ENCODE measurements at places on chromosomes 5 and 9. TPM values are rescaled to one million over a fixed set of nuclear protein-coding genes. Genes with fewer than 3 reads are reported as not detected.

DNA sequence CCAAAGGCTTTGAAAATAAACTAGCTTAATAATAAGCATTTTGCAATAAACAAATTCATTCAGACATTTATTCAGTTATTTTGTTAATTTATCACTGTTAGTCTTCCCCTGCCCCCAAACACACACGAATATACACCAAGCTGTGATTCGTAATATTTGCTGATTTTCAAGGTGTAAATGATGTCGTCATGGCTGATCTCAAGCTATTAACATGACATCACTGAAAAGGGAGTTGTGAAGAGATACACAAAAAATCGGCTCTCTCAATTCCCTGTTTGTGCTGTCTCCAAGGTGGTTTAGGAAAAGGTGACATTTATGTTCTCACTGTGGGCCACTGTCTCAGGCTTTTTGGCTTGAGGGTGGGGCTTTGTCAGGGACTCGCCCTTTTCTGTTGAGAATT, 413.3 kb downstream of the CDH9 start:
- H3K36me3 ChIP-seq = no peaks in the 10 kb centered on the region
- no peaks in the 10 kb centered on the region for H3K27me3 ChIP-seq
- no peak overlapping the region for H3K27ac ChIP-seq
- H3K4me1 ChIP-seq = no peaks in the 10 kb centered on the region
- no peak overlapping the region for H3K4me3 ChIP-seq
- no peak for DNase-seq

GRCh38 chr9:137031904-137032640, at the start of gene FUT7:
Gene FUT7, minus strand, starts transcription at chr9:137032088. Its CDS starts 97 bp downstream, at chr9:137031991.
- peaks cover 23% of the 10 kb centered on the region for H3K4me1 ChIP-seq
- no peak within 1 kb of the TSS for H3K27ac ChIP-seq
- H3K4me3 ChIP-seq = no peak within 1 kb of the TSS
- no peaks in the 10 kb centered on the region for H3K36me3 ChIP-seq
- no peaks in the 10 kb centered on the region for H3K27me3 ChIP-seq
- DNase-seq = no peak

- H3K4me1 ChIP-seq = no peaks in the 10 kb centered on the region
- H3K27ac ChIP-seq = no peak overlapping the region
- H3K4me3 ChIP-seq = no peak overlapping the region
- H3K27me3 ChIP-seq = no peaks in the 10 kb centered on the region
- no peak for DNase-seq
These were observed 39.6 kb downstream of the SGCD start for GRCh38 chr5:156366521-156366920.

DNA sequence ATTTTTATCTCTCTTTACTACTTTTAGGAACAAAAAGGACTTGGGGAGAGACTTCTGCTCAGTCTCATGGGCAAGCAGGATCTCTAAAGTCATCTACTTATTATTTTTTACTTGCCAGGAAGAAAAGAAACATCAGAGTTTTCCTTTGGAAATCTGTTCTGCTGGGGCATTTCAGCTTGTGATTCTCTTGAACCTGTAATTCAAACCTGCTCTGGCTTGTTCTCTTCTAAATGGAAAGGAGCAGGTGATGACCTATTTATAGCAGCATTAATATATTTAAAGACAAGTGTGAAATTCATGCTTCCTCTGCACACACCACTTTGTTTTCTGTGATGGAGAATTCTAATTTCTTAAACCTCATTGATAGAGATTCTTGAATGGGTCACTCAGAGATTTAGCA, 2.0 kb downstream of the ADCY2 start:
- DNase-seq = no peak
- no peaks in the 10 kb centered on the region for H3K36me3 ChIP-seq
- H3K27ac ChIP-seq = no peak overlapping the region
- H3K4me1 ChIP-seq = no peaks in the 10 kb centered on the region

- no peaks in the 10 kb centered on the region for H3K4me1 ChIP-seq
- no peaks in the 10 kb centered on the region for H3K36me3 ChIP-seq
- DNase-seq = no peak
- no peak overlapping the region for H3K27ac ChIP-seq
- H3K27me3 ChIP-seq = no peaks in the 10 kb centered on the region
- no peak overlapping the region for H3K4me3 ChIP-seq
These were observed 171.4 kb downstream of the RAPGEF6 start for GRCh38 chr5:131463656-131464055.

DNA sequence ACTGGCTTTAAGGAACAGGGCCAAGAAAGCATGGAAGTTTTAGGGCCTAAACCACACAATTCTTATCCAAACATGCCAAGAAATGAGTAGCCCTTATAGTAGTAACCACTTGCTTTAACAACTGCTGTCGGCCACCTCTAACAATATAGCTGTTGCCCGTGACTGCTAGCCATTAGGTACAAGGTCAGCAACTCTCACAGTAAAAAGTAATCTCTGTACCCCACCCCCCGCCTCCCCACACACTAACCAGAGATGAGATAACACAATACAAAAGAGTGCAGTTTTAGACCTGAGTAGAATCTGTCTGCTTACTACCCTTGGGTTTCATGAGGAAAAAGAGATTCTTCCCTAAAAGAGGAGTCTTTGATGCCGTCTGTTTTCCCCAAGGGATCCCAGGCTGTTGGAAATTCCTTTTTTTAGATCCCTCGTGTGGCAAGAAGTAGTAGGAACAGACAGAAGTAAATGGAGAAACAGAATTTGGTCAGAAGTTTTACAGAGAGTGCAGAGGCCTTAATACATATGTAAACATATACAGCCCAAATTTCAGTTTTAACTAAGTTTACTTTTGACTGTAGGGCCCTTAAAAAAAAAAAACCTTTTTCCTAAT, 94.3 kb downstream of the WDR41 start:
- no peak for DNase-seq
- H3K4me3 ChIP-seq = no peak overlapping the region
- no peaks in the 10 kb centered on the region for H3K4me1 ChIP-seq

The TRMO gene
- total RNA-seq = 44.8 TPM

- H3K27ac ChIP-seq = no peak overlapping the region
- no peaks in the 10 kb centered on the region for H3K27me3 ChIP-seq
- peaks cover 4% of the 10 kb centered on the region for H3K4me1 ChIP-seq
- H3K36me3 ChIP-seq = no peaks in the 10 kb centered on the region
- no peak overlapping the region for H3K4me3 ChIP-seq
- no peak for DNase-seq
These were observed 62.2 kb downstream of the SNX18 start for GRCh38 chr5:54579591-54580295.

The STXBP1 gene
- 32.2 TPM for total RNA-seq

DNA sequence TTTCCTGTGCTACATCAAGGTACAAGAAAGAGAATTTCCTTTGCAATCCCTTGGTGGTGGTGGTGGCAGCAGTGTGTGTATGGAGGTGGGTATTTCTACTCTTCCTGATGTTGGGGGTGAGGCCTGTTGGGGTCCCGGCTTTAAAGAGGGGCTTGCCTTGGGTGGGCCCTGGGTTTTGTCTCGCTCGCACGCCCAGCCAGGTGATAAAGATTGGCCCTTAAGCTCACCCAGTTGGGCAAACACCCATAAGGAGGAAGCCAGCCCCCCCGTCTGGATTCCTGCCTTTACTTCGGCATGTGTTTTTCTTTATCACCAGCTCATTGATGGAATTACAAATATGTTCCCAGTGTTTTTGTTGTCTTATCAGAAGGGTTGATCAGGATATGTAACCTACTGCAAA, 16.0 kb upstream of the SARDH start:
- no peaks in the 10 kb centered on the region for H3K36me3 ChIP-seq
- no peaks in the 10 kb centered on the region for H3K4me1 ChIP-seq
- no peak overlapping the region for H3K4me3 ChIP-seq
- H3K27ac ChIP-seq = no peak overlapping the region
- no peak for DNase-seq
- H3K27me3 ChIP-seq = no peaks in the 10 kb centered on the region

GRCh38 chr5:154520861-154521453, 42.9 kb upstream of the HAND1 start:
- no peak for DNase-seq
- no peak overlapping the region for H3K4me3 ChIP-seq
- no peaks in the 10 kb centered on the region for H3K4me1 ChIP-seq

The GLRA1 gene
- total RNA-seq = not detected

Measured in prostate gland (tissue), 2 donors.